Sigmoid colon (tissue), 7 donors: ENCODE measurements at places on chromosomes 6 and 20. TPM values are rescaled to one million over a fixed set of nuclear protein-coding genes. Genes with fewer than 3 reads are reported as not detected.
A peak's percentile ranks its signal among the peaks of the same experiment; 100 is the strongest.

- H3K4me3 ChIP-seq = peak overlapping the region; percentile 47
- peak overlapping the region; percentile 77 for H3K27ac ChIP-seq
- H3K4me1 ChIP-seq = no peaks in the 10 kb centered on the region
- H3K36me3 ChIP-seq = no peaks in the 10 kb centered on the region
- peak; percentile 90 for DNase-seq
- H3K27me3 ChIP-seq = no peaks in the 10 kb centered on the region
These were observed 84.9 kb downstream of the TRIM27 start for GRCh38 chr6:28838634-28839442.

DNA sequence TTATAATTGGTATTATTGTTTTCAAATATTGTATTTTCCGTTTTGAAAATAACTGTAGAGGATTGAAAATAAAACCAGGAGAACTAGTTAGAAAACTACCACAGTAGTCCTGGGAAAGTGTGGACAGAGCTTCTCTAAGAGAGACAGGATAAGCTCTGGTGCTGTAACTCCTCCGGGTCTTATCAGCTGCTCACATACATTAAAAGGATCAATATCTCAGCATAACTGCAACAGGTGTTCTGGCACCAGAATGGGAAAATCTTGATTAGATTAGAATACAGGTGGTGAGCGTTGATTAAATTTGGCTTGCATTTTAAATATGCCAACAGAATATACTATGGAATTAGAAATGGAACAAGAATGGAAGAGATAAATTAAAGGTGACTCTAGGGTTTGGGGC, 1138.9 kb upstream of the ADGRB3 start:
- H3K4me1 ChIP-seq = no peaks in the 10 kb centered on the region
- H3K4me3 ChIP-seq = no peak overlapping the region
- no peak overlapping the region for H3K27ac ChIP-seq
- no peaks in the 10 kb centered on the region for H3K27me3 ChIP-seq
- DNase-seq = no peak

GRCh38 chr6:107244742-107245480, 129.6 kb upstream of the BEND3 start:
- H3K4me1 ChIP-seq = no peaks in the 10 kb centered on the region
- no peaks in the 10 kb centered on the region for H3K27me3 ChIP-seq
- H3K36me3 ChIP-seq = no peaks in the 10 kb centered on the region
- DNase-seq = no peak
- no peak overlapping the region for H3K4me3 ChIP-seq

DNA sequence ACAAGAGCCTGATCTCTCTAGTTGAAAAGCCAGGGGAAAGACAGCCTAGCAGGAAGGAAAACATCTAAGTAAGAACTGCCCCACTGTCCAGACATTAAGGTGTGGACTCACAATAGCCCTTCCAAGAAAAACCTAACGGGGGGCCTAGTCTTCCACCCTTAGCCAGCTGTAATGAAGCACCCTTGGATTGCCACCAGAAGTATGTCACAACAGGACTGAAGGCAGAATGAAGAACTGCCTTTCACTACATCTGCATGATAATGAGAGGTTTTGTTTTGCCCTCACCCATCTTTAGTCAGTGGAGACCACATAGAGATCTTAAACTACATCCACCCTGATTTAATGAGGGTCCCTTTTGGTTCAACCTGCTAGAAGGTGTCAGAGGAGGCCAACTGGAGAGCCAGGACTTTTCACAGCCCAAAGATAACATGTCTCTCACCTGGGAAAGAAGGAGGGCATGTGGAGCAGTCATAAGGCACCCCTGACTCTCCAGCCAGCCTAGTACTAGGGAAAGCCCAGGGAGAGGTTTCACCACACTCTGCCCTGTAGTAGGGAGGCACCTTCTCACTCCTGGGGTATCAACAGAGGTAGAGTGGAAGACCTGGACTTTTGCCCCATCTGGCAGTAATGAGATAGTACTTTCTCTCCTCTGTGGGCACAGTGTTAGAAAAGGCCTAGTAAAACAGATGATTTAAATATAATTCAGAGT, 1017.4 kb upstream of the MANEA start:
- H3K4me1 ChIP-seq = no peaks in the 10 kb centered on the region
- H3K27ac ChIP-seq = no peak overlapping the region
- H3K27me3 ChIP-seq = no peaks in the 10 kb centered on the region
- no peak for DNase-seq

GRCh38 chr6:40672087-40672486, 84.9 kb upstream of the LRFN2 start:
- H3K4me3 ChIP-seq = no peak overlapping the region
- no peak for DNase-seq
- H3K4me1 ChIP-seq = no peaks in the 10 kb centered on the region
- H3K36me3 ChIP-seq = no peaks in the 10 kb centered on the region
- no peak overlapping the region for H3K27ac ChIP-seq

DNA sequence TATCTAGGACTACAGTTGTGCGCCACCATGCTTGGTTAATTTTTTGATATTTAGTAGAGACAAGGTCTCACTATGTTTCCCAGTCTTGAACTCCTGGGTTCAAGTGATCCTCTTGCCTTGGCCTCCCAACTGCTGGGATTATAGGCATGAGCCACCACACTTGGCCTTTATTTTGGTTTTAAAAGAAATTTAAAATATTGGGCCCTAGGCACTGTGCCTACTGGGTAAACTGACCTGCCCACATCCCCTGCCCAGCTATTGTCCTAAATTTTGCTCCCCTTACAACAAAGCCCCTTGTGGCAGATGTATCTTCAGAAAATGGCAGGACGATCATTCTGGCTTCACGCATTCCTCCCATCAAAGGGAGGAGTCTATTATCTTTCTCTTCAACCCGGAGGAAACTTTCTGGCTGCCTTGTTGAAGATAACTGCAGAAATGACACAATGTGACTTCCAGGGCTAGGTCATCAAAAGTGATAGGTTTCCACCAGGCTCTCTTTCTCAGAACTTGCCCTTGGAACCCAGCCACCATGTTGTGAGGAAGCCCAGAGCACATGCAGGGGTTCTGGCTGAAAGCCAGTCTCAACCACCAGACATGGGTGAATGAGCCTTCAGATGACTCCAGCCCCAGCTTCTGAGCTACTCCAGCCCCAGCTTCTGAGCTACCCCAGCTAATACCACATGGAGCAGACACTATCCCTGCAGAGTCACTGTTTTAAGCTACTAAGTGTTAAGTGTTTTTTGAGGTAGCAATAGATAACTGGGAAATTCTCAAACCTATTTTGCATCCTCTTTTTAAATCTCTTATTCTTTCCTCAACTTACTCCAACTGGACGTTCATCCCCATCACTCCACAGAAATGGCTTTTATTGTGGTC, 4.6 kb upstream of the GUCA1B start:
- H3K4me1 ChIP-seq = peaks cover 27% of the 10 kb centered on the region
- H3K36me3 ChIP-seq = no peaks in the 10 kb centered on the region
- no peak for DNase-seq

- no peak overlapping the region for H3K4me3 ChIP-seq
- no peaks in the 10 kb centered on the region for H3K4me1 ChIP-seq
- H3K36me3 ChIP-seq = no peaks in the 10 kb centered on the region
These were observed 18.4 kb upstream of the REPS1 start for GRCh38 chr6:139006477-139006876.

GRCh38 chr6:147054158-147054557, 150.1 kb upstream of the STXBP5 start:
- no peak overlapping the region for H3K4me3 ChIP-seq
- H3K27ac ChIP-seq = no peak overlapping the region

DNA sequence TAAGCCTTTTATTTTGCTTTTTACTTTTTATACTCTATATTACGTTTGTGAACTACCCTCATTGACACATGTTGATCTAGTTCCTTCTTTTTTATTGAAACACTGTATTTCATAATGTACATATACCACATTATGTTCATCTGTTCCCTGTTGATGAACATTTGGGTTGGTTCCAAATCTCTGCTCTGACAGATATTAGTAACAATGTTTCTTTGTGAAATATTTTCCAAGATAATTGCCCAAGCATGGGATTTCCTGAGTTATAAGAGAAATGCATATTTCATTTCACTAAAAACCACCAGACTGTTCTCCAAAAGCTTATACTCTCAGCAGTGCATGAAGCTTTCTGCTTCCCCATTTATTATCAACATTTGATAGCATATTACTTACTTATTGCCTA, 44.2 kb upstream of the TNFRSF21 start:
- H3K4me1 ChIP-seq = no peaks in the 10 kb centered on the region
- no peak overlapping the region for H3K4me3 ChIP-seq
- no peaks in the 10 kb centered on the region for H3K27me3 ChIP-seq
- no peak for DNase-seq
- H3K27ac ChIP-seq = no peak overlapping the region
- H3K36me3 ChIP-seq = no peaks in the 10 kb centered on the region

- no peaks in the 10 kb centered on the region for H3K27me3 ChIP-seq
- H3K4me1 ChIP-seq = no peaks in the 10 kb centered on the region
- H3K36me3 ChIP-seq = no peaks in the 10 kb centered on the region
- DNase-seq = no peak
- H3K4me3 ChIP-seq = no peak overlapping the region
These were observed 108.4 kb downstream of the HUS1B start for GRCh38 chr6:548517-548916.

DNA sequence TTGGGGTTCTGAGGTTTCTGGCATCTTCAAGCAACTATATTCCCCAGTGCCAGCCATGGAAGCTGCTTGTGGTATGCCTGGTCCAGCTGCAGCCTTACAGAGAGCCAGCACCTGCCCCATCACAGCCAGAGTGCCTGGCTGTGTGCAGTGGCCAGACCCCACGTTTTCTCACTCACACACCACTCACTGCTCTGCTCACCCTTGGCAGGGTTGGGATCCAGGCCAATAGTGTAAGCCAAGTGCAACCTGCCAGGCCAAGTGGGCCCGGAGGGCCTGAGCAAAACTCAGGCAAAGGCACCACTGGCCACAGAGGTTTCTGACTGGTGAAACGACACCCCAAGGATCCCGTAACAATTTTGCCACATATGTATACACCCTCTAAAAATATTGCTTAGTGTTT, 67.9 kb upstream of the EYA4 start:
- no peaks in the 10 kb centered on the region for H3K36me3 ChIP-seq
- H3K4me1 ChIP-seq = no peaks in the 10 kb centered on the region
- no peak for DNase-seq
- H3K4me3 ChIP-seq = no peak overlapping the region
- H3K27ac ChIP-seq = no peak overlapping the region
- H3K27me3 ChIP-seq = no peaks in the 10 kb centered on the region

GRCh38 chr6:156564807-156565149, 212.4 kb upstream of the ARID1B start:
- no peak overlapping the region for H3K4me3 ChIP-seq
- H3K27ac ChIP-seq = no peak overlapping the region
- no peaks in the 10 kb centered on the region for H3K36me3 ChIP-seq
- no peaks in the 10 kb centered on the region for H3K27me3 ChIP-seq

GRCh38 chr6:17622144-17622543, 22.0 kb downstream of the FAM8A1 start:
- no peak overlapping the region for H3K27ac ChIP-seq
- no peak for DNase-seq
- no peaks in the 10 kb centered on the region for H3K4me1 ChIP-seq
- no peaks in the 10 kb centered on the region for H3K36me3 ChIP-seq
- no peak overlapping the region for H3K4me3 ChIP-seq

GRCh38 chr20:63750807-63751470, 11.4 kb downstream of the SLC2A4RG start:
- no peak overlapping the region for H3K4me3 ChIP-seq
- no peak for DNase-seq
- no peaks in the 10 kb centered on the region for H3K4me1 ChIP-seq
- no peaks in the 10 kb centered on the region for H3K36me3 ChIP-seq
- H3K27ac ChIP-seq = no peak overlapping the region

DNA sequence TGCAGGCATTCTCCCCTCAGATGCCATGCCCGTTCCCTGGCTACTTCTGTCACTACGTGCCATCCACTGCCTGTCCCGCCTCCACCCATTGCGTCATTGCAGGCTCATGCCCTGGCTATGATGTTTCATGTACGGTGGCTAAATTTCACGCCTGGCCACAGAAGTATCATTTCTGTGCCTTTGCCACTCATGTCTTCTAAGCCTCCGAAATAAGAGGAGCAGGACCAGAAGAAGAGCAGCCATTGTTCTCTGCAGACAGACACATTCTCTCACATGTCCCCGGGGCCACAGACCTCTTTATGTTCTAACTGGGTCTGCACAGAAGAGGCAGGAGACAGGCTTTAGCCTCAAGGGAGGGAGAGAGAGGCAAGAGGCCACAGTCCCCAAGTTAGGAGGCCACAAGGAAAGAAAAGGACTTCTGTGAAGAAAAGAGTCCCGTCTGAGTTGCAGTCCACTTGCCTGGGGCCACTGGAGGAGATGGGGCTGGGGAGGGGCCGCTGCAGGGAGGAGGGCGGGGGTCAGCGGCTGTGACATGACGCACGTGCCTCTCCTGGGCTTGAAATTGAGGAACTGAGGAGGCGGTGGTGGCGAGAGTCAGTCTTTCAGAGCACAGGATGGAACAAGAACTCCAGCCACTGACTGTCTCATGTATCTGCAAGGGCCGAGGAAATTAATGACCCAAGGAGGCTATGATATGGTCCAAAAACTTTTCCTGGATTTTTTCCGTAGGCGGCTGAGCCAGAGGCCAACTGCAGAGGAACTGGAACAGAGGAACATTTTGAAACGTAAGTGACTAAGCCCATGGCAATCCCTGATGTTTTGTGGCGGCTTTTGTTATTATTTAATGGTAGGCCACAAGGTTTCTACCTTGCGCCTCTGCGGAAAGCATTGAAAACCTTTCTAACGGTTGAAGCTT, 55.9 kb downstream of the TBC1D7 start:
- no peaks in the 10 kb centered on the region for H3K36me3 ChIP-seq
- H3K27me3 ChIP-seq = no peaks in the 10 kb centered on the region
- H3K27ac ChIP-seq = no peak overlapping the region
- peak; percentile 81 for DNase-seq

- H3K4me1 ChIP-seq = no peaks in the 10 kb centered on the region
- DNase-seq = no peak
- H3K27ac ChIP-seq = no peak overlapping the region
- H3K36me3 ChIP-seq = no peaks in the 10 kb centered on the region
These were observed 71.6 kb downstream of the NFATC2 start for GRCh38 chr20:51470907-51471411.

DNA sequence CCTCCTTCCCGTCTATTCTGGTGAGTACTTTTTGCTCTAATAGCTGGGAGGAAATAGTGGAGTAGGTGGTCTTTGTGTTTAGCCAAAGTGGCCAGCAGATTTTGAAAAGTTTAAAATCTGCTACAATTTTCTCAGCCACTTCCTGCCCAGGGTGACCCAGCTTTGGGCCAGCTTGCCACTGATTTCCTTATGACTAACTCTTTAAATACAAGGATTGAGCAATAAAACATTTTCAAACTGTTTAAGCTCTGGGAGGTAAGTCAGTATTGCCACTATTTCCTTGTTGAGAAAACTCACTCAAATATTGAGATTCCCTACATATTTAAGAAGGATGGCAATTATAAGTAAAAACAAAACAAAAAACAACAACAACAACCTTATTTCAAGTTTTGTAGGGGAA, 54.5 kb downstream of the TRMT11 start:
- H3K27me3 ChIP-seq = no peaks in the 10 kb centered on the region
- DNase-seq = no peak
- no peaks in the 10 kb centered on the region for H3K36me3 ChIP-seq
- no peaks in the 10 kb centered on the region for H3K4me1 ChIP-seq
- H3K27ac ChIP-seq = peak overlapping the region; percentile 26

Gene LRRC73
- total RNA-seq = 0.36 TPM

Gene AGER
- total RNA-seq = 7.9 TPM

Gene C4A
- 108 TPM for total RNA-seq

Gene BEND6
- 1.5 TPM for total RNA-seq

Gene SMOC2
- 69.4 TPM for total RNA-seq
